Mesendoderm (in vitro differentiated cells): ENCODE measurements at places on chromosomes 13 and 19.

GRCh38 chr19:52936151-52936953 is 13.1 kb upstream of the ZNF888 start:
- no peak overlapping the region for H3K27ac ChIP-seq
- no peaks in the 10 kb centered on the region for H3K36me3 ChIP-seq
- DNase-seq = no peak
- H3K27me3 ChIP-seq = no peaks in the 10 kb centered on the region
- no peak overlapping the region for H3K4me3 ChIP-seq
- no peaks in the 10 kb centered on the region for H3K4me1 ChIP-seq

GRCh38 chr13:76385586-76385985 is 500.6 kb downstream of the KCTD12 start:
- H3K27ac ChIP-seq = no peak overlapping the region
- no peaks in the 10 kb centered on the region for H3K36me3 ChIP-seq
- H3K4me3 ChIP-seq = no peak overlapping the region
- H3K4me1 ChIP-seq = no peaks in the 10 kb centered on the region

- H3K4me1 ChIP-seq = no peaks in the 10 kb centered on the region
- peak within 1 kb of the TSS; percentile 51 for H3K4me3 ChIP-seq
- H3K27me3 ChIP-seq = no peaks in the 10 kb centered on the region
- H3K36me3 ChIP-seq = no peaks in the 10 kb centered on the region
These were observed at the start of gene KLHL26 for GRCh38 chr19:18636969-18637629. Gene KLHL26, plus strand, starts transcription at chr19:18637028. Its CDS starts 27 bp downstream, at chr19:18637055.

DNA sequence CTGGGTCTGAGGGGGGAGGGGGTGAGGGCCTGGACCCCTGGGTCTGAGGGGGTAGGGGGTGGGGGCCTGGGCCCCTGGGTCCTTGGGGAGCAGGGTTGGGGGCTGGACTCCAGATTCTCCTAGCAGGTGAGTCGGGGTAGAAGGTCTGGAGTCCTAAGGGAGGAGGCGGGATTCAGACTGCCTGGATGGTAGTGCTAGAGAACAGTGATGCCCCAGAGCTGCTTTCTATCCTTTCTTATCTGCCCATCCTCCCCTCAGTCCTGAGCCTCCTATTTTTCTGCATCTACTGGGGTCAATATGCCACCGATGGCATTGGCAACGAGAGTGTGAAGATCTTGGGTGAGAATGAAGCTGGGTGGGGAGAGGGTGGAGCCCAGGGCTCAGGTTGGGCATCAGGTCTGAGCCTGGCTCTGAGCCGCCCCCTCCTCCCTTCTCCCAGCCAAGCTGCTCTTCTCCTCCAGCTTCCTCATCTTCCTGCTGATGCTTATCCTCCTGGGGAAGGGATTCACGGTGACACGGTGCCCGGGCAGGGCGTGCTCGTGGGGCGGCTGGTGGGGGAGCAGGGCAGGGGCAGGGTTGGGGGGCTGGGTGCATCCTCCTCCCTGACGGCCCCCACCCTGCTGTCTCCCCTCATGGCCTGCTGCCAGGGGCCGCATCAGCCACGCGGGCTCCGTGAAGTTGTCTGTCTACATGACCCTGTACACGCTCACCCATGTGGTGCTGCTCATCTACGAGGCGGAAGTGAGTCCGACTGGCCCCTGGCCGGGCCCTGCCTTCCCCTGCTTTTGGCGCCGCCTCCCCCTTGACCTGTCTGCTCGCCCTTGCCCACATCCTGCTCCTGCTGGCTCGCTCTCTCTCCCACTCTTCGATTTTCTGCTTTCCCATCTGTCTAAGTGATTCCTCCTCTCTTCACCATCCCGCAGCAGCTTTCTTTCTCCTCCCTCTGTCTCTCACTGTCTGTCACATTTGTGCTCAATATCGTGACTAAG is 3.4 kb downstream of the TMEM145 start:
- H3K36me3 ChIP-seq = no peaks in the 10 kb centered on the region
- DNase-seq = no peak
- H3K27me3 ChIP-seq = no peaks in the 10 kb centered on the region
- H3K4me3 ChIP-seq = no peak overlapping the region
- H3K4me1 ChIP-seq = no peaks in the 10 kb centered on the region

GRCh38 chr13:47326061-47326460 is 429.2 kb upstream of the HTR2A start:
- DNase-seq = no peak
- no peaks in the 10 kb centered on the region for H3K27me3 ChIP-seq
- no peaks in the 10 kb centered on the region for H3K4me1 ChIP-seq
- H3K27ac ChIP-seq = no peak overlapping the region
- H3K4me3 ChIP-seq = no peak overlapping the region

DNA sequence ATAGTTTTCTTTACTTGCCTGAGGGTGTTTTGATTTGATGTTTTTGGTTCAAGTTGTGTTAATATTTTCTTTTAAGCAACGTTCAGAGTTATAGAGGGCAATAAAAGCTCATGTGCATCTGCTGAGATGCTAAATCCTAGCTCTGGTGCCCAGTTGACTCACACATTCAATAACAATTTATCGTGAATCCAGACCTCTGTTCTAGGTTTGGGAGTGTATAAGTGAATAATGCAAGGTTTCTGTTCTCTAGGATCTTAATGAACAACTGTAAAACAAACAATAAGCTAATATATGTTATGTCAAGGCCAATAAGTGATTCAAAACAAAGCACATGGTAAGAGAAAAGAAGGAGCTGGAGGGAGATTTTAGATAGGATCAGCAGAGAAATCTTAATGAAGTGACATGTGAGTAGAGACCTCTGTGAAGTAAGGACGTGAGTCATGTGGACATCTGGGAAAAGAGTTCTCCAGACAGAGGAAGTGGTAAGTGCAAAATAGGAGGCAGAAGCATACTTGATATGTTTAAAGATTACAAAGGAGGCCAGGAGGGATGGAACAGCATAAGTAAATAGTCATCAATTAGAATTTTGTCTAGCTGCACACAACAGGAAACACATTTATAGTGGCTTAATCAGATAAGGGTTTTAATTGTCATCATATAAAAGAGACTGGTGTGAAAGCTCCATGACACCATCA is 278.5 kb upstream of the HTR2A start:
- H3K4me3 ChIP-seq = no peak overlapping the region
- no peak for DNase-seq
- H3K27ac ChIP-seq = no peak overlapping the region
- H3K36me3 ChIP-seq = no peaks in the 10 kb centered on the region
